ENCODE measurements at places on chromosomes 16 and 17.

- DNase-seq: no peak
These were observed 1.3 kb downstream of the PLEKHH3 start for GRCh38 chr17:42675348-42675964.

GRCh38 chr17:49819138-49819537 lies 28.7 kb downstream of the TAC4 start:
- no peak for DNase-seq

DNA sequence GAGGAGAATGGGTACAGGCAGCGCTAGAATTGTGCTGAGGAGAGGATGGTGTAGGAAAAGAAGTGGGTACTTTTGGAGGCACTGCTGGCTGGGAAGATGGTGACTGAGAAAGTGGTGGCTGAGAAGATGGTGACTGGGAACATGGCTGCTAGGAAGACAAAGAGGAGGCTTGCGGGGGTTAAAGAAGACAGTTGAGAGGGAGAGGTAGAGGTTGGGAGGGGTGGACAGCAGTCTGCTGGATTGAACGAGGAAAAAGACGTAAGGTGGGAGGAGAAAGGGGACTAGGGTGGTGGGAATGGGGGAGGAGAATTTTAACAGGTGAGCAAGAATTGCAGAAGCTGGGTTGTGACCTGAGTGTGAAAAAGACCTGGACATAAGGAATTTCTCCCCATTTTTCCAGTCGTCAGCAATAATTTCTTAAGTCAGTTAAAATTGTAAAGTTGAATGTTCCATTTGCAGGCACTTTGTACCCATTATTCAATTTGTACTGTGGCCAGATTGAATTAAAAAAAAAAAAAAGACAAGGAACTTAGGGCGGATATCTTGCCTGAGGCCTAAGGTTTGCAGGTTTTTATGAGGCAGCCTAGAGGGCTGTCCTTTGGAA lies 2450.0 kb downstream of the TP53TG3F start:
- no peak for DNase-seq

- no peak for DNase-seq
These were observed 211.4 kb downstream of the GRIN2A start for GRCh38 chr16:9970796-9971195.

GRCh38 chr17:21202512-21202911 lies 11.4 kb downstream of the TMEM11 start:
- no peak for DNase-seq

DNA sequence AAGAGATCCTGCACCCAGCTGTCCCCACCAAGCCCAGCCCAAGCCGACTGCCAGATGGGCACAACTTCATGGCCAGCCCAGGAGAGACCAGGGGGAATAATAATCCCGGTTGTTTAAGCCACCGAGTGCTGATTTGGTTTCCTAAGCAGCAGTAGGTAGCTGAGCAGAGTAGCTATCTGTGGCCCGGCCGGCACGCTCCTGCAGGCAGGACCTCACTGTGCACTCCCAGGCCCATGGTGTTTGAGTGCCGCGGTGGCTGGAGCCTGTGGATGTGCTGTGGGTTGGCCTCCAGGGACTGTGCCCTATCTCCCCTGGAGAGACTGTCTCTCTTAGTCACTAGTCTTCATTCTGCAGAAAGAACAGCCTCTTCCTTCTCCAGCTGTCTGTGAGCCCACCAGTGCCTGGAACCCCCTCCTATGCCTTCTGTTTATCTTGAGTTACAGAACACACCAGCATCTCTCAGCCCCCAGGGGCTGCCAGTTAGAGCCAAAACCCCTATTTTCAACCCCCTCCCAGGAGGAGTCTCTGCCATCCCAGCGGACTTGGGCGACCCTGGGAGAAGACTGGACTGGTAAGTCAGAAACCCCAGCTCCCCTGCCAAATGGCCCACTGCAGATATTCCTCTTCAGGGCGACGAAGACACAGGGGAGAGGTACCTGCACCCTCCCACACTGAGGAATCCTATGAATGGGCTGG lies 152.0 kb downstream of the SDK2 start:
- no peak for DNase-seq

- no peak for DNase-seq
These were observed 5.1 kb upstream of the SUZ12 start for GRCh38 chr17:31931756-31932155.

DNA sequence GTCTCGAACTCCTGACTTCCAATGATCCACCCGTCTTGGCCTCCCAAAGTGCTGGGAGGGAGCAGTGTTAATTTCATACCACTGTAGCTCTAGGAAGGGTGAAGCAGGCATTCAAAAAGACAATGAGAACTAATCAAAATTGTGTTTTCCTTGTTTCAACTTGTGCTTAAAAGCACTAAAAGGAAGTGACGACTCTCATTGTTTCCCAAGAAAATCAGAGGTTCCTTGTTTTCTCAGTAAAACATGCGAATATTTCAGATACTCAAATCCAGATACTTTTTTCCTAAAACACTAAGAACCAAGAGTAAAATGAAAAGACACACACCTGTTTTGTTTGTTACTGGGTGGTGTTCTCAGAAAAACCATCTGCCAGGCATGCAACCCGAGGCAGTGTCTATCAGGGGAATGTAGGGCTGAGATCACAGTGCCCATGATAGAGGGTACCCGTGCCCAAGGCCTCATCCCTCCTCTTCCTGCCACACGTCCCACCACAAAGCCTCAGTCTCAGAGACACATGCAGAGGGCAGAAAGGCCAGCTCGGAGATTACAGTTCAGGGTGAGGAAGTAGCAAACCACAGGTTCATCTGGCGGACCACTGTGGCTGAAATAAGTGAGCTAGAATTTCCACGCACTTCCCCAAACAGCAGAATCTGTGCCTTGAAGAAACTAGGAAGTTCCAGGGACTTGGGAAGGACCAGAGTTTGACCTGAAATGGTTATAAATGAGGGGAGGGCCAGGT lies 33.7 kb downstream of the GINS3 start:
- DNase-seq: no peak

DNA sequence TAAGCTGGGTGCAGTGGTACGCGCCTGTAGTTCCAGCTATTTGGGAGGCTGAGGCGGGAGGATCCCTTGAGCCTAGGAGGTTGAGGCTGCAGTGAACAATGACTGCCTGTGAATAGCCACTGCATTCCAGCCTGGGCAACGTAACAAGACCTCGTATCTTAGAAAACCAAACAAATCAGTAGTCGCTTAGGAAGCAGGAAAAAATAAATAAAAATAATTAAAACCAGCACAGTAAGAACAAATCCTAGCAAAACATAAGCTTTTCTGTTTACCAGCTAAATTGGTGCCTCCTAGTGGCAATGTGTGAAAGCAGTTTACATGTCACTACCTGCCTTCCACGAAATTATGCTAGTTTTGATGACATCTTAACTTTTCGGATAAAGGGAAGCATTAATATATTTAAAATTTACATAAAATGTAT lies 1.3 kb downstream of the ARMC5 start:
- DNase-seq: peak; percentile 88

DNA sequence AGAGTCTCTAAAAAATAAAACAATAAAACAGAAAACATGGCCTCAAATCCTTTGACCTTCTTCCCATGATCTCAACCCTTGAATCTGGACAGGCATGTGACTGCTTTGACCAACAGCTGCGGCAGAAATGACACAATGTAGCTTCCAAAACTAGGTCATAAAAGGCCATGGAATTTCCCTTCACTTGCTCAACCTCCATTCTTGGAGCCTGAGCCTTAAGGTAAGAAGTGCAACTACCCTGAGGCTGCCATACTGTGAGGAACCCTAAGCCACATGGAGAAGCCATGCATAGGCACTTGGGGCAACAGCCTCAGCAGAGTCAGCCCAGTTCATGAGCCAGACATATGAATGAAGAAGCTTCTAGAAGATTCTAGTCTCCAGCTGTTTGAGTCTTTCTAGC lies 75.7 kb upstream of the BRD7 start:
- no peak for DNase-seq

- no peak for DNase-seq
These were observed 3.8 kb downstream of the TTYH2 start for GRCh38 chr17:74217037-74217730.

DNA sequence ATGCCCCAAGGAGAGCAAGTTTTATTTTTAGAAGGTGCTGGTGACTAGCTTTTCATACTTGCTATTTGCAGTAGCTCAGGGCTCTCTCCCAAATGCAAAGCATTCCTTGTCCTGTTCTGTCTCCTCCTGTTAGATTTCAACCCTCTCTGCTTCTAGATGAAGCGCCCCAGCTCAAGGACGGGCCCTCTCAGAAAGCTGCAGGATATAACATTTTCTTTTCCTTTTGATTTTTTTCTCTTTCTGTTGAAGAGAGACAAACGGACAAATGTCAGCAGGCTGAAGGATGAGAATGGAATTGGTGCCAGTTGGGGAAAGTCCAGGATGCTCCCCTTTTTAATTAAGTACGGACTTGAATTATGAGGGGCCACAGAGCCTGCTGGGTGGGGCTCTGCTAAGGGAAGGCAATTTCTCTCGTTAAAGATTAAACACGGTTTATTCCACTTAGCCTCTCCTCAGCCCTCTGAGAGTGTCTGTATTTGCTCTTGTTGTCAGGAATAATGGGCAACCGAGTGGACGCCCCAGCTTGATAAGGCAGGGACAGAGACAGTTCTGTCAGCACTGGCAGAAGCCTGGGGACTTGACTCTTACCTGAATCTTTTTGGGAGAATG lies 6.2 kb upstream of the ETV4 start:
- DNase-seq: no peak
